ENCODE measurements at places on chromosomes 5 and 9. TPM values are rescaled to one million over a fixed set of nuclear protein-coding genes. Genes with fewer than 3 reads are reported as not detected.

The ENTREP1 gene
- 3.7 TPM for total RNA-seq

- H3K36me3 ChIP-seq, result peaks cover 1% of the 10 kb centered on the region
- H3K4me3 ChIP-seq, result no peak overlapping the region
- no peak for DNase-seq
- H3K27ac ChIP-seq, result no peak overlapping the region
- no peaks in the 10 kb centered on the region for H3K4me1 ChIP-seq
These were observed 72.3 kb downstream of the SEMA5A start for GRCh38 chr5:9473624-9474023.

DNA sequence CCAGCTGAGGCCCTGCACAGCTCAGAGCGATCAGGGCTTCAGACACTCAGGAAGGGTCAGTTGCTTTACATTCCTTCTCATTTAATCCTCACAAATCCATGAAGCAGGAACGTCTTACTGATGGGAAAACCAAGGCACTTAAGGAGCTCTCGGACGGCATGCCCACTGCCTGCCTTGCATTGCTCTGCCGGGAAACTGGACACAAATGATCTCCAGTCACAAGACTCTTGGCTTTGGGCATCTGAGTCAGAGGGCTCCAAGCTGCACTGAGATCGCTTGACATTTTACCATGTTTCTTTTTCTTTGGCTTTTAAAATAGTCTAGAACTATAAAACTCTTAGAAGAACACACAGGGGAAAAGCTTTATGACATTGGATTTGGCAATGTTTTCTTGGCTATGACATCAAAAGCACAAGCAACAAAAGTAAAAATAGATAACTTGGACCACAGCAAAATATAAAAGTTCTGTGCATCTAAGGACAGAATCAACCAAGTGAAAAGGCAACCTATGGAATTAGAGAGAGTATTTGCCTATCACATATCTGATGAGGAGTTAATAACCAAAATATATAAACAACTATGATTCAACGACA is 43.6 kb upstream of the HRH2 start:
- H3K36me3 ChIP-seq, result no peaks in the 10 kb centered on the region
- H3K4me1 ChIP-seq, result no peaks in the 10 kb centered on the region
- H3K4me3 ChIP-seq, result no peak overlapping the region
- no peak overlapping the region for H3K27ac ChIP-seq
- H3K27me3 ChIP-seq, result peaks cover 20% of the 10 kb centered on the region
- DNase-seq, result no peak

DNA sequence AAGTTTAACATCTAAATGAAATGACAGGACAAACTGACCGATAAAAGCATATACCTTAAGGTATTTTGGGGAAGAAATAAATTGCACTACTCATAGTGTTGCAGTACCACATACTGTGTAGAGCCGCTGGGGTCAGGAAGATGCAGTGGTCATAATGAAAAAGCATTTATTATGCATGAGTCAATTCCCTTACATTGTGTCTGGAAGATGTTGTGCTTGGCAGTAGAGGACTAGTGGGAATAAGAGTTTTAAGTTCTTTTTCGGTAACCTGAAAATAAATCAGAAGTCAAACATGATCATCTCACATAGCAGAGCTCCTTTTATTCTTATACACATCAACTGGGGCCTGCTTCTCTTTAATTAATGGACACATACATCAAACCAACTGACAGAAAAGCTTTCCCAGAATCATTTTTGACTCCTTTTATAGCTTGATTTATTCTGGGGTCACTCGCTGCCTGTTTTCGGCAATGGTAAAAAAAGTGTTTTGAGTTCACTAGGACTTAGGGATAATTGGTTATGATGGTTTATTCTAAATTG is 262.5 kb upstream of the CHD1 start:
- no peak overlapping the region for H3K4me3 ChIP-seq
- no peak overlapping the region for H3K27ac ChIP-seq
- no peak for DNase-seq
- peaks cover 6% of the 10 kb centered on the region for H3K4me1 ChIP-seq
- no peaks in the 10 kb centered on the region for H3K36me3 ChIP-seq

The ECSCR gene
- total RNA-seq, result not detected

The SLC1A3 gene
- 14.5 TPM for total RNA-seq

DNA sequence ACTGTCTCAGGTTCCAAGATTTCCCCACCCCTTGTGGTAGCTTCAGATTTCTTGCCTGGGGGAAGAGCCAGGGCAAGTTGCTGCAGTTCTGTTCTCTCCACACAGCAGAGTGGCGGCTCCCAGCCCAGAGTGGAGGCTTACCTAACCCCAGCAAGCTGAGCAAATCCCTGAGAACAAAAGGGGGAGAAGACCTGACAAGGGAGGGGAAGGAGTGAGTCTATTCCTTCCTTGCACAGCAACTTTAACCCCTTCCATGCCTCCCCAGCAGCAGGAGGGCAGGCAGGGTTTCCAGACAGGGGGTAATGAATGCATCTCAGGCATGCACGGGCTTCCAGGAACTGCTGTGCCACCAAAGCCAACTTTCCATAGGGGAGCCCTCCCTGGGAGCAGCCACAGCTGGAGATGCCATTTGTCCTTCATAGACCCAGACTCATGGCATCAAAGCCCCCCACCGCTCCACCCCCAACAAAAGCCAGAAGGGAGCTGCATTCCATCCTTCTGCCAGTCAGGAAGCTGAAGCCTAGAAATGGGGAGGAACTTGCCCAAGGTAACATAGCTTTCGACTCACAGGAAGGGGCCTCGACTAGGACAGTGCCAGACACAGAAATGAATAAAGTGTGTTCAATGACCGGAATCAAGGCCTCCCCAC is 28.8 kb upstream of the FAT2 start:
- no peak for DNase-seq
- H3K27me3 ChIP-seq, result peaks cover 50% of the 10 kb centered on the region
- H3K36me3 ChIP-seq, result no peaks in the 10 kb centered on the region
- H3K4me3 ChIP-seq, result no peak overlapping the region

The HRCT1 gene
- not detected for total RNA-seq

The SPTLC1 gene
- 68.8 TPM for total RNA-seq

DNA sequence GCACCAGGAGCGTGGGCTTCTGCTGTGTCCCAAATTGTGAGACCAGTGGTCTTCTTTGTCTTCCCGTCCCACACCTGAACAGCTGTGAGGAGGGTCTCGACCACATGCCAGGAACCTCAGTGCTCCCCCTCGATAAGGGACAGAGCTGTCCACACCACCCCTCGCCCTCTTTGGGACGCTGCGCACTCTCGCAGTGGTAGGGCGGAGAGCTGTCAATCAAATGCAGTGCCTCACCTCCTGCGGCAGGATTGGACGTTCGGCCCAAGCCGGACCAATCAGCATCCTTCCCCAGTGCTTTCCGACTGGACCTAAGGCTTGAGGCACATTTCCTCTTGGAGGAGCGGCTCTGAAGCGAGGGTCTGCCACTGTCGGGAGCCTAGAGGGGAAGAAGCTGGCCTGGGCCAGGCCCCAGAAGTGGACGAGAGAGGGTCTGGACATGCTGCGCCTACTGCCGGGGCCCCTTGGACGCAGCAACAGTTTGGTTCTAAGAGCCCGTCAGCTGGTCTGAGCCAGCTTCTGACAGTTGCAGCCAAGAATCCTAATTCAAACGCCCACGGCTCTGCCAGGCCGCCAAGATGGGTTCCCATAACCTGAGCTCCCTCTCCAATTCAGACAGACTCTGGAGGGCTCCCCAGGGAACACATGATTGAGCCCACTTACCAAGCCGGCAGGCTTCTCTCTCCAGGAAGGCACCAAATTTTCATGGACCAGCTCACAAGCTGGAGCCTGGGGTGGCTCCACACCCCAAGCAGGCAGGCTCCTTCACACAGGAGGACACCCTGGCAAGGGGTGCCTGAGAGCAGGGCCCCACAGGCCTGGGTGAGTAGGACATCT is 28.1 kb upstream of the ADAMTS2 start:
- no peak for DNase-seq
- H3K27me3 ChIP-seq, result peaks cover 7% of the 10 kb centered on the region
- no peaks in the 10 kb centered on the region for H3K36me3 ChIP-seq
- no peak overlapping the region for H3K4me3 ChIP-seq
- no peak overlapping the region for H3K27ac ChIP-seq
- H3K4me1 ChIP-seq, result no peaks in the 10 kb centered on the region

The RASA1 gene
- total RNA-seq, result 42.6 TPM

DNA sequence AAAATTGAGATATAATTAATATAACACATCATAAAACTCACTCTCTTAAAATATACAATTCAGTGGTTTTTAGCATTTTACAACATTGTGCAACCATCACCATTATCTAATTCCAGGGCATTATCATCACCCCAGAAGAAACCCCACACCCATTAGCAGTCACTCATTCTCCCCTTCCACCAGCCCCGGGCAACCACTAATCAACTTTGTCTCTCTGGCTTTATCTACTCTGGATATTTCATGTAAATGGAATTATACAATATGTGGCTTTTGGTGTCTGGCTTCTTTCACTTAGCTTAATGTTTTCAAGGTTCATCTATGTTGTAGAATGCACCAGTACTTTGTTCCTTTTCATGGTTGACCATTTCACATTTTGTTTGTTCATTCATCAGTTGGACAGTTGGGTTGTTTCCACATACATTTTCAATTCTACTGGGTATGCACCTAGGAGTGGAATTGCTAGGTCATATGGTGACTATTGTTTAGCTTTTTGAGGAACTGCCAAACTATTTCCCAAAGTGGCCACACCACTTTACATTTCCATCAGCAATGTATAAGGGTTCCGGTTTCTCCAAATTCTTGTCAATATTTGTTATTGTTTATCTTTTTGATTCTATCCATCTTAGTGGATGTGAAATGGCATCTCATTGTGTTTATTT is 62.4 kb downstream of the MARCHF3 start:
- peaks cover 2% of the 10 kb centered on the region for H3K4me1 ChIP-seq
- H3K27ac ChIP-seq, result no peak overlapping the region

DNA sequence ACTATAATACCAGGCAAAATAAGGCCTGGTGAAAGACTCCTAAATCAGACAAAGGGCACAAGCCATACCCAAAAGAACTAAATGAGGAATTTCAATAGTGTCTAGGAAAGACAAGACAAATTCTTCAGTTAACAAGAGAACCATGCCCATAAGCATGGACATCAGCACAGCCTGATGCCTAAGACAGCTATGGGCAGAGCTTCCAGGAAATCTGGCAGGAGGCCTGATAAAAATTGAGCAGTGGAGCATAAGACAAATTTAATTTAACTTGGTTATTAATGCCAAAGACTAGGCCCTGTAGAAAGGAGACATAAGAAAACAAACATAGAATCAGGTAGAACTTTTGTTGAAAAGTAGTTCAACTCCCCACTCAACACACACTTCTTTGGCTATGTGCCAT is 17.3 kb downstream of the KLHL3 start:
- DNase-seq, result no peak
- peaks cover 21% of the 10 kb centered on the region for H3K36me3 ChIP-seq
- H3K27ac ChIP-seq, result no peak overlapping the region
- H3K27me3 ChIP-seq, result no peaks in the 10 kb centered on the region
- peaks cover 6% of the 10 kb centered on the region for H3K4me1 ChIP-seq

- H3K36me3 ChIP-seq, result no peaks in the 10 kb centered on the region
- DNase-seq, result no peak
- no peak overlapping the region for H3K4me3 ChIP-seq
- no peaks in the 10 kb centered on the region for H3K27me3 ChIP-seq
These were observed 146.4 kb downstream of the ENTREP1 start for GRCh38 chr9:69471433-69471832.

The CDH9 gene
- total RNA-seq, result not detected

The NR2F1-AS1 gene
- 10.6 TPM for total RNA-seq

- no peak overlapping the region for H3K4me3 ChIP-seq
- H3K27me3 ChIP-seq, result no peaks in the 10 kb centered on the region
- H3K27ac ChIP-seq, result no peak overlapping the region
- H3K36me3 ChIP-seq, result no peaks in the 10 kb centered on the region
These were observed 53.1 kb upstream of the TYRP1 start for GRCh38 chr9:12640016-12640587.

DNA sequence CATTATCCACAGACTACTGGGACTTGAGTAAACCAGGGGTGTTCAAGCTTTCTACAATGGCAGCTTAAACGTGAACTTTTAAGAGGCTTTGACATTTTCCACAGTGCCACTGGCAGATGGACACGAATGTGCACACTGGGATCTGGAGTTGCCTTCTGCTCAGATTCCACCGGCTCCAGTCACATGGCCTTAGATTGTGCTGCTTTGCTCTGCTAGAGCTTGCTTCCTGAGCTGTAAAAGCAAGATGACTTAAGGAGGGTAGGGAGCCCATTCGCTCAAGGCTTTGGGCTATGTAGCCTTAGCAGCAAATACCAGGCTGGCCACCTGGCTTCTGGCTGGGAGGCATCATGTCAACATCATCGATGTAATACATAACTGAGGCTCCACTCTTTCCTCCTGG is 436.9 kb downstream of the MED10 start:
- no peak overlapping the region for H3K4me3 ChIP-seq
- no peak overlapping the region for H3K27ac ChIP-seq
- no peaks in the 10 kb centered on the region for H3K4me1 ChIP-seq
- no peaks in the 10 kb centered on the region for H3K36me3 ChIP-seq

GRCh38 chr5:45098483-45098882 is 289.7 kb downstream of the MRPS30 start:
- no peaks in the 10 kb centered on the region for H3K27me3 ChIP-seq
- H3K36me3 ChIP-seq, result no peaks in the 10 kb centered on the region
- H3K4me3 ChIP-seq, result no peak overlapping the region
- peaks cover 24% of the 10 kb centered on the region for H3K4me1 ChIP-seq
- H3K27ac ChIP-seq, result no peak overlapping the region
- DNase-seq, result no peak

DNA sequence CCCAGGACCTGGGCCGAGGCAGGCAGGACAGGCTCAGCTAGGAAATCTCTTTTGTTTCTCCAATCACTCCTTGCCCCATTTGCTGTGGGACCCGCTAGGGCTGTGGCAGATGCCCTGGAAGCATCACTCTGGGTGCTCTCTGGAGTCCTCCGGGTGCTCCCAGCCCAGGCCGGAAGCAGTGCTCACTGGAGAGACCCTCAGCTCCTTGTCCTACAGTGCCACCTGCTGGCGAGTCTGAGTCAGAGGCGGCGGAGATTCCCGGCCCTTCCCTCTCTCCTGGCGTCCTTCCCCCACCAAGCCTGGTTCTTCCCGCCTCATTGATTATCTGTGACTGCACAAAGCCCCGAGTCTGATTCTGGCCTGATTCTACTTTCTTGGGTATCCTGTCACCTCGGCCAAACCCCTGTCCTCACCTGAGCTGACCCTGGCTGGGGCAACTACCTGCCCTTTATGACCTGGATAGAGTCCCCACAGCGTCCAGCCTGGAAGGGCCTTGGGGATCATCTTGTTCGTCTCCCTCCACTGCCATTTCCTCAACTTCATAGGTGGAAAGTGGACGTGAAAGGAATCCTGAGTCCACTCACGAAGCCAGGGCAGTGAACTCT is 7.3 kb upstream of the BARHL1 start:
- H3K27ac ChIP-seq, result no peak overlapping the region
- H3K4me3 ChIP-seq, result no peak overlapping the region
- H3K27me3 ChIP-seq, result peaks cover 72% of the 10 kb centered on the region

The GGTA1 gene
- total RNA-seq, result not detected

GRCh38 chr9:121906074-121906870 is 186.8 kb downstream of the TTLL11 start:
- H3K27ac ChIP-seq, result no peak overlapping the region
- no peak overlapping the region for H3K4me3 ChIP-seq
- H3K36me3 ChIP-seq, result no peaks in the 10 kb centered on the region
- peaks cover 2% of the 10 kb centered on the region for H3K4me1 ChIP-seq
